ENCODE measurements at places on chromosomes 12 and 14.

DNA sequence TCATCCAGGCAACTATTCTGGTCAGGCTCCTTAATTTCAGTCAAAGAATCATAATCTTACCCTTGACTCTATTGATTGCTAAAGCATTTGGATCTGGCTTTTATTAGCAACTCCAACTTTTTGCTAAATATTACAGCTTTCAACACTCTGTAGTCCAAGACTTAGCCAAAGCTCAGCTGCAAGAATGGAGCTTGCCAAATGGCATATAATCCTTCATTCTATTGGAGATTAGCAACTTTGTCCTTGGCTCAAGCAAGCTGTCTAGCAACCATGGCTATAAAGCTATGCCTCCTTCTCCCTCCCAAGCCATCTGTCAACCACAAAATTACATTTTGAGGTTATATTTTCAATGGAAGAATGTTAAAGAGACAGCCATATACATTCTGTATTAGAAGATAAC lies 23.1 kb upstream of the NID2 start:
- no peak for DNase-seq

DNA sequence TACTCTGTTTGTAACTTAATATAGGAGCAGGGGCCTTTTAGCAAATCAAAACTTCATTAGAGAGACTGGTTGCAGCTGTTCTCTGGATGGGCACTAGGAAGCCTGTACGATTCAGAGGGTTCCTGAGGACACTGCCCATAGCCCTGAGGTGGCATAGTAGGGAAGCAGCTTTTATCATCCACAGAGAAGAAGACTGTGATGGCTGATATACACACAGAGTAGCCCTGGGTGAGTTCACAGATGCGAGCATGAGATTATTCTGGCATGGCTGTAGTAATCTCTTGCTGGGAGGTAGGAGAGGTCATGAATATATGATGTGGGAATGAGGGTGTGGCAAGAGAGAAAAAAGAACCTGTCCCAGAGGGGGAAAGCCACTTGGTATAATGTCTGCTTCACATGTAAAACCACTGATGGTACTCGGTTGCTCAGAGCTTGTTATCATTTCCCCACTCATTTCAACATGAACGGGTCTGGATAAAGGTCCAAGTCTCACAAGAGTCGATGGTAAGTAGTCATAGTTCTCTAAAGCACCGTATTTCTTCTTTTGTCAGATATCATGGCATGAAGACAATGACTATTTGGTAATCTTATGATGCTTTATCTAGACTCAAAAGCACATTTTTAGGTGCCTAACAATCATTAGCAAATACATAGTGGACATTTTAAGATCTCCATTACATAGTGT lies 52.0 kb downstream of the PEBP1 start:
- DNase-seq: no peak

DNA sequence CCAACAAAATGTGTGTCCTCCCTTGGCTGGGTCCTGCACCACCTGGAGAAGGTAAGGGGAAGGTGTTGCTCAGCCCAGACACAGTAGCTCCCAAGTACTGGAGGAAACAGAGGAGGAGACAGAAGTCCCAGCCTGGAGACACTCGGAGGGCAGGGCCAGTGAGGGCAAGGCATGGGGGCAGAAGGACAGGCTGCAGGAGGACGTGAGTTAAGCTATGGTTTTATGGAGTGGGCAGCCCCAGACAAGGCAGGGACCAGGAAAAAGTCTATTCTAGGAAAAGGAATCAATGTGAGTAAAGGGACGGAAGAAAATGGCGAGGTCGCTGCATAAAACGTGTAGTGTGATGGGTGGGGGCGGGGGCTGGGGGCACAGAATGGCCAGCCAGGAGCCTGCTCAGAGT lies 210.1 kb upstream of the DIO3 start:
- DNase-seq: no peak

GRCh38 chr12:113777751-113778150 lies 188.4 kb downstream of the RBM19 start:
- DNase-seq: no peak

GRCh38 chr12:97642911-97643310 lies 180.3 kb downstream of the RMST start:
- DNase-seq: no peak

- DNase-seq: no peak
These were observed 7.5 kb downstream of the CRADD start for GRCh38 chr12:93684716-93685115.

DNA sequence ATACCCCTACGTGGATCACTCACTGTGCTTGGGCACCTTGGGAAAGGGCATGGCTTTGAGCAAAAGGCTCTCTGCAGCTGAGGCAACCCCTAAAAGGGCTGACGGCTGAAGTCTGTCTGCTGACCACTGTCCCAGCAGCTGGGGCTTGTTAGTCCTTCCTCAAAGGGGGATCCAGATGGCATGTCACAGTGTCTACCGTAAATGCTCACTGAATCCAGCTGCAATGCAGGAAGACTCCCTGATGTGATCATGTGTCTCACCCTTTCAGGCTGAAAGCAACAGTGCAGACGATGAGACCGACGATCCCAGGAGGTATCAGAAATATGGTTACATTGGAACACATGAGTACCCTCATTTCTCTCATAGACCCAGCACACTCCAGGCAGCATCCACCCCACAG lies 12.4 kb downstream of the OAS1 start:
- no peak for DNase-seq

GRCh38 chr12:130547480-130548155 lies 168.5 kb downstream of the RIMBP2 start:
- no peak for DNase-seq
